ENCODE measurements at places on chromosomes 11 and 22.

DNA sequence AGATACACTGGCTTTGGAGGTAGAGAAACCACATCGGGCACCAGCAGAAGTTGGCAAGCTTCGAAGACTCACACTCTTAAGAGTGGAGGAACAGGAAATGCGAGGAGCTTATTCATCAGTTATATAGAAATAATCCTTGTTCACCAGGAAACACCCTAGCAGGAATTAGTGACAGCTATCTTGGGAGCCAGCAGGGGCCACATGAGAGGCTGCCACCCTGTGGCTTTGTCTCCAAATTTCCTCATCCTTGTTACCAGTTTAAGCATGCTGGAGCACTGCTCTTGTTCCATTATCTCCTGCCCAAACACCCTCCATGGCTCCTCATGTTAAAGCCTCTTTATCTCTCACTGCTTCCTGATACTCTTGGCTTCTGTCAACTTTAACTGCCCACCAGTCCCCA, 131.0 kb downstream of the PLEKHA7 start:
- DNase-seq = no peak

DNA sequence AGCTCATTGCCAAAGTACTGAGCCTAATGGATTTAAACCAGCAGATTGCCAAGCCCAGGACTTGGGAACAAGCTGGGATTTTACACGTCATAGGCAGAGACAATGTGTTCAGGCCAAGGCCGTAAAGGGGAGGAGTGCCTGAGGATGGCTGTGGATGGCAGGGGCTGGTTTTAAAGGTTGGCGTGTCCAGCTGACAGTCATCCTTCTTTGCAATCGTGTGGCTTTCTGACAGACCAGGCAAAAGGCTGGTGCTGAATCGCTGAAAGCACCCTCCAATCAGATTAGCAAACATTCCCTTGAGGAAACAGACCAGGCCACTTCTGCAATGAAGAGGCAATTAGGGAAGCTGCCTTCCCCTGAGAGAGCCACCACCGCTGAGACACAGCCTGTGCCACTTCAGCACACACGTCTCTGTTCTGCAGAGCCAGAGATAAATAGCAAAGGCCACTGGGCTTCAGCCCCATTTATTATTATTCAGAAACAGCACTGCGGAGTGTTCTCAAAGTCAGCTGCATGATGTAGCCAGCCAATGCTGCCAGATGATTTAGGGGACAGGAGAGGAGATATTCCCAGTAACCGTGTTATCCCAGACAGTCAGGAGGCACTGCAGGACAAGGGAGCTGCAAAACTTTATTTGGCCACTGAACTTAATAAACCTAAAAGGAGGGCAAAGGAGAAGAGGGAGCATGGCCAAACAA, 54.2 kb upstream of the CSNK2A3 start:
- no peak for DNase-seq

GRCh38 chr11:30935861-30936260, 349.7 kb upstream of the MPPED2 start:
- no peak for DNase-seq

DNA sequence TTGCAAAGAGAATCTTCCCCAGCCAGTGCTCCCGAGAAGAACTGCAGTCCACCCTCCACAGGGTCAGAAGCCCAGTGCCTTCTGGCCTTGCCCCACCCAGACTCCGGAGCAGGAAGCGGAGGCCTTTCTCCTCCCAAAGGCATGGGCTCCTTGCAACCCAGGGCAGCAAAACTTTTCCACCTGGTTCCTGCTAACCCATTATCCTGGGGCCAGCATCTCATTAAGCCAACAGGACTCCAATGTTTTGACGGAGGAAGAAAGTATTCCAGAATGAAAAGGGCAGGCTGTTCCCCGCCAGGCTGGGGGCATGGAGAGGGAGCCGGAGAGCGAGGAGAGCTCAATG, 88.1 kb downstream of the RTL6 start:
- DNase-seq = no peak

DNA sequence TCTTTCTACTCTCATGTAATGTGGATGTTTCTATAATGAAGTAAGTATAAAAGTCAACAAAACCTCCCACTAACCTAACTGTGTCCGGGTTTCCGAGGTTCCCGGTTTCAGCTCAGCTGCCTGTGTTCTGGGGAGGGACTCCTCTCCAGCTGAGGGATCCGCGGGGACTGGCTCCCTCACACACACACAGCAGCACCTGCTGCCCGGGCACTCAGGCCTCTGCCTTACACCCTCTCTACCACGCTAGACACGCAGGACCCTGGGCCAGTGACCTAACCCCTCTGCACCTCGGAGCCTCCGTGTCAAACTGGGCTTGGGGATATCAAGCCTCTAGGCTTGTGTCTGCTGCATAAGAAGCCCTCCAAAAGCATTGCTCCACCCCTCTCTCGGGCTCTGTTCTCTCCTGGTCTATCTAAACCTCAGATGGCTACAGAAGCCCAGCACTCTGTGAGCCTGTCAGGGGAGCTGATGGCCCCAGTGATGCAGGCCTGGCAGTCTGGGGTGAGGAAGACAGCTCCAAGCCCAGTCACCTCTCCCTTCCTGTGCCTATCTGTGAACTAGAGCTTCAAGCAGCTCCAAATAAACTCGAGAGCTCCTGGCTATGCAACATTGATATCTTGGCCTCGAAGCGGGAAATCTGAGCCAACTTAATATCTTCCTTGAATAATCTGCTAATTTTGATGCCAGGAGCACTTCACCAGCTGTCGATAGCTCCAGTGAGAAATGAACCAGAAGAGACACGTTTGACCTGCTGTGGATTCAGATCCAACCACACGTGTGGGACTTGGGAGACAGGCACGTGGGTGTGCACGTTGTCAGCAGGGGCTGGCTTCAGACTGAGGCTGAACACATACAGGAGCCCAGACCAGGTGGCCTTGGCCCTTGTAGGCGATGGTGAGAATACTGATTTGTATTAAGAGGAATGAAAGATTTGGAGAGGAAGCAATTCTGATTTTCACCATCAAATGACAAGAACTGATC, 232.7 kb upstream of the B3GAT1 start:
- DNase-seq = no peak
